ENCODE measurements at places on chromosomes 6 and 20.

DNA sequence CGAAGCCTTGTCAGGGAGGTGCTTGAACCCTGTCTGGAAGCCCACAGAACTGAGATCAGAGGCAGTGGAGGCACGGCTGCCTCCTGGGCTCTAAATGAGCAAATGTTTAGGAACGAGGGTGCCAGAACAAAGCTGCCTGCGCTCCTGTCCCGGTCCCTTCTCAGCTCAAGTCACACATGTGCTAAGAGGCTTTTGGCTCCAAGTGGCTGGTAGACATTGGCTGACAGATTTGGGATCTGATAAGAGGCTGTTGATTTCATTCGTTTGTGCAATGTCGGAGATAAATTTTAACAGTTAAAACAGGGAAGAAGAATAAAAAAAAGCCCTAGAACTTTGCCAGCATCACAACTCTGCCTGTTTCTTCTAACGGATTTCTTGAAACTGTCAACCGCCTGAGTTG, 191.8 kb downstream of the NRN1 start:
- H3K4me1 ChIP-seq: no peaks in the 10 kb centered on the region
- no peak for DNase-seq
- no peak overlapping the region for H3K4me3 ChIP-seq
- no peaks in the 10 kb centered on the region for H3K36me3 ChIP-seq

GRCh38 chr20:20897145-20897544, 184.7 kb upstream of the RALGAPA2 start:
- H3K36me3 ChIP-seq: no peaks in the 10 kb centered on the region
- H3K4me1 ChIP-seq: no peaks in the 10 kb centered on the region
- no peak overlapping the region for H3K27ac ChIP-seq
- H3K4me3 ChIP-seq: no peak overlapping the region

- H3K4me3 ChIP-seq: no peak overlapping the region
- DNase-seq: no peak
- H3K4me1 ChIP-seq: no peaks in the 10 kb centered on the region
- no peaks in the 10 kb centered on the region for H3K36me3 ChIP-seq
- H3K27me3 ChIP-seq: no peaks in the 10 kb centered on the region
- H3K27ac ChIP-seq: no peak overlapping the region
These were observed 164.8 kb upstream of the QKI start for GRCh38 chr6:163249651-163250101.

GRCh38 chr6:116564311-116564710, 7.0 kb upstream of the RWDD1 start:
- H3K36me3 ChIP-seq: no peaks in the 10 kb centered on the region
- no peak for DNase-seq
- no peaks in the 10 kb centered on the region for H3K4me1 ChIP-seq

GRCh38 chr6:135983718-135984343, 132.3 kb downstream of the PDE7B start:
- H3K27me3 ChIP-seq: peaks cover 56% of the 10 kb centered on the region
- DNase-seq: no peak
- no peak overlapping the region for H3K4me3 ChIP-seq
- H3K27ac ChIP-seq: no peak overlapping the region

DNA sequence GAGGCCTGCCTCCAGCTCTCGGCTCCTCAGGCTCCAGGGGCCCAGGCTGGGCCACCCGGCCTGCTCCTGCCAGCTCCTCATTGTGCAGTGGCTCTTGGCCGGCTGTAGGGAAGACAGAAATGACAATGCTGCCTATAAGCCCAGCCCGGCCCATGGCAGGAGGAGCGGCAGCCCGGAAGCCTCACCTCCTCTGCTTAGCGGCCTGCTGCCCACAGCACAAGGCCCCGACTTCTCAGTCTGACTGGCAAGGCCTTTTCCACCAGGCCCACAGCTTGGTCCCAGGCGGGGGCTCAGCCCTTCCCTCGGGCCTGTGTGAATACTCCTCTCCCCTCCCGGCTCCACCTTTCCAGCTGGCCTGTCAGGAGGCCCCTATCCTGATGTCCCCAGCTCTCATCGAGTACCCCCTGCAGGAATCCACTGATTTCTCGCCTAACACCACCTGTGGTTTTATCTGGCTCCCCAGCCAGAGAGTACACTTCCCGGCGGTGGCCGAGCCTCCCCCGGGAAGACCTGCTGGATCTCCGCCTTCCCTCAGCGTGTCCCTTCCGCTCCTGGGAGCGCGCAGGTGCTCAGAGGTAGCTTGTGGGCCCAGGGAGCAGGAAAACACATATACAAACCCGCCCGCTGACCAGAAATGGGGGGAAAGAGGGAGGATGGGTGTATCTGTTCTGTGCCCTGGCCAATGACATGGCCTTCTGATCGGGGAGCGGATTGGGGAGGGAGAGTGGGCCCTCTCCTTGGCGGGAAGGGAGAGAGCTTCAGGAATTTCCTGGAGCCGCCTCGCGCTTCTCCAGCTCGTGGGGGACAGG, 963 bp downstream of the DDRGK1 start:
- H3K27ac ChIP-seq: peak overlapping the region; percentile 87
- DNase-seq: peak; percentile 39
- H3K4me1 ChIP-seq: peaks cover 8% of the 10 kb centered on the region
- H3K36me3 ChIP-seq: peaks cover 26% of the 10 kb centered on the region

DNA sequence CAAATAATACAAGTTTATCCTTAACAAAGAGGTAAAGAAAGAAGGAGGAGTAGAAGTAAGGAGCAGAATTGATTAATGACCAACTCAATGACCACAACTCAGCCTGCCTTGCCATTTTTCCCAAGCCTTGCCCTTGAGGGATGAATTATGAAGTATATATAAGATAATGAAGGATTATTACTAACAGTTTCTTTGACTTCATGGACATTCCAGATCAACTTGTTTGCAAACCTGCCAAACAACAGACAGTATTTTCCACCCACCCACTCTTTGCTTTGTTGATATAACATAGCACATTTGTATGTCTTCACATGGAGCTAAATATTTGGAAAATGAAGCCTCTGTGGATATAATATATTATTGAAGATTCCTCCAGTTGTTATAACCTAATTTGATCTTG, 9.9 kb upstream of the C6orf141 start:
- no peaks in the 10 kb centered on the region for H3K36me3 ChIP-seq
- H3K27me3 ChIP-seq: no peaks in the 10 kb centered on the region
- peak overlapping the region; percentile 43 for H3K27ac ChIP-seq
- peaks cover 56% of the 10 kb centered on the region for H3K4me1 ChIP-seq
- peak; percentile 44 for DNase-seq
- H3K4me3 ChIP-seq: no peak overlapping the region

DNA sequence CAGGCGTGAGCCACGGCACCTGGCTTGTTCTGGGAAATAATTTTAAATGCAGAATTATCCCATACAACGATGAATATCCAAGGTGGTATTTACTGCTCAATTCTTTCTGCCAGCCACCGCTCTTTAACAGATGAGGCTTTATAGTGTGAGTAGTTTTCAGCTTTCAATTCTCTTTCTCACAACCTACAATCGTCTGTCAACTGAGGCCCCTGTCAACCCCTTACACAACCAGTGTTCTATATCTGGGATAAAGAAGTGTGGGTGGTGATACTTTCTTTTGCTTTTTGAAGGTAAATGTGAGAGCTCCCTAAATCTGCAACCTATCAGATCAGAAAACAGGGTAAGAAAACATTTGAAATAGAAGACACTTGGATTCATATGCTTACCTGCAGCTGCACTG, 22.5 kb downstream of the STAU1 start:
- DNase-seq: no peak
- H3K4me1 ChIP-seq: peaks cover 12% of the 10 kb centered on the region
- H3K27me3 ChIP-seq: no peaks in the 10 kb centered on the region
